ENCODE measurements at places on chromosomes 12 and 14.

DNA sequence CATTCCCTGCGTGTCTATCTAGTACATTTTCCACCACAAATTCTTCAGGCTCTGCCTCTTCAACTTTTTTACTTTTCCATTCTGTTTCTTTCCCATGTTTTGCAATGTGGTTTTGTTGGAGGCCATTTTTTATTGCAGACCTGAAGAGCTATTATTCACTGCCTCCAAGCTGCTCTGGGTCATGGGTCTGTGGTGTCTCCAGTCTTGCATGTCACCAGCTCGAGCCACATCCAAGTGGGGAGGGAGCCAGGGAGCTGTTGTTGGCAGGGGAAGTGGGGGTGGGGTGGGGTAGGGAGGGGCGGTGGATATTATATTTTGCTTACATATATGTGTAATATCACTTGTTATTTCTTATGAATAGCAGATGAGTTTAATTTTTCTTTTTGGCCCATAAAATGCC lies 69.1 kb downstream of the VEZT start:
- DNase-seq, result no peak

DNA sequence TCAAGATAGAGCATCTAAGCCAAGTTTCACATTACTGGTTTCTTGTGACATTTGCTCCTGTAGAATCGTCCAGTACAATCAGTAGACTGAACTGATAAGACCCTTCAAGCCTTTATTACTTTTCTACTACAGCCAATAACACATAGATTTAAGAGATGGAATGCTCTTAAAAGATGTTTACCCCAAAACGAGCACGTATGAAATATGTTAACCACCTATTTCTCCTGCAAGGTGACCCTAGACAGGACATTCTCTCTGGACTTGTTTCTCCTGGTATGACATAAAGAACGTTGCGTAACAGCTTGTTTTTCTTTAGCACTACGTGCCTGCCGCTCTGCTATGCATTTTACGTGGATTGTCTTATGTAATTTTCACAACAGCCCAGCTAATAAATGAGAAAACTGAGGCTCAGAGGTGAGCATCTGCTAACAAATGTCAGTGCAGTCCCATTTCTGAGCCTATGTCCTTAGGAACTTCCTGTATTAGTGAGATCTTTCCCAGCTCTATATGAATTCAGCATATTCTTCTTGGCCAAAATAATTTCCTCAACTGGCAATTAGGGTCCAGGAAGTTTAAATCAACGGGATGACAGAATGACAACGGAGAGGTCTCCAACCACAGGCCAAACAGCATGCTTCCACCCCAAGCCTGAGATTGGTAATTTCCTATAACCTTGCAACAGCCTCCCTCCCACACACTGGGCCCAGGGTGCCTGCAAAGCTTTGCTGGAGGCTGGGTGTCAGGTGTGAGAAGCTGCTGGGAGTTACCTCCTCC lies 3.7 kb downstream of the NFKBIA start:
- DNase-seq, result no peak

DNA sequence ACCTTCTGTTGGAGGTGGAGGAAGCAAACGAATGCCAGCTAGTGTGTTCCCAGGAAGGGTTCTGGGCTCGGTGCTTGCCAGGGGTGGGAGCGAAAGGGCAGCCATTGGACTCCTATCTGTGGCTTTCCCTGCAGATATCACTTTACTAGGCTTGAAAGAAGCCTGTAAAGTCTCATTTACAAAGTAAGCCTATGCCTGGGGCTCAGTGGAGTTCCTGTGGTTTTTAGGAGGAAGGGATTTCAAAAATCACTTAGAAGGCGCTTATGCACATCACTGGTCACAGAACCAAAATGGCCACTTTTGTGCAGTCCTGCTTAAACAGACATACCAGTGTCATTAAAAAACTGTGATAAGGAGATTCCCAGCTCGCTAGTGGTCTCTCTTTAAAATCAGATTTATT lies 22.7 kb downstream of the CLMN start:
- DNase-seq, result no peak

DNA sequence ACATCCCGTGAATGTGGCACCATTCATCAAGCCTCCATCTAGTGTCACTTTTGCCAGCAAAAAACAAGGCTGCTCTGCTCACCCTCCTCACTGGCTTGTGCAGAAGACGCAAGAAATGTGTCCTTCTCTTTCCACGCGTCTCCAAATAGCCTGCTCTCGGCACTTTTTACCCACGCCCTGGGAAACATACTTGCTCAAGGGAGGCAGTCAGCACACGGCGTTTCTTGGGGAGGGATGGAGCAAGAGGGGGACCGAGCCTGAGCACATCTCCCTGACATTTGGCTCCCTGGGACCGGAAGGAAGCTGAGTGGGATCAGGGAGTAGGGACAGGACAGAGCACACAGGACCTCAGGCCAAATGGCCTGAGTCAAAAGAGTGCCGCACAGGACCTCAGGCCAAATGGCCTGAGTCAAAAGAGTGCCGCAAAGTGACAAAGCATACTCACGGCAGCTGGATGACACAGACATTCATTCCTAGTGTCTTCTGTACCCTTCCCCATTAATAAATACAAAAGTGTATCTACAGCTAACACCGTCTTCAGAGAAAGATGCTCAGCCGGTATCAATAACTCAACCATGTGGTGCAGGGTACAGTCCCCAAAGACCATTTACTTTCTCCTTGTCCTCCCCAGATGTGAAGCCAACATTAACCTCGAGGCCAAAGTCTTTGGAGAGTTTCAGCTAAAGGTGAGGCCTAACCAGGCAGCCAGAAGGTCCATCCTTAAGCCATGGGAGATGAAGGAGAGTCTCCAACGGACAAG lies 7.1 kb downstream of the BCL11B start:
- no peak for DNase-seq

DNA sequence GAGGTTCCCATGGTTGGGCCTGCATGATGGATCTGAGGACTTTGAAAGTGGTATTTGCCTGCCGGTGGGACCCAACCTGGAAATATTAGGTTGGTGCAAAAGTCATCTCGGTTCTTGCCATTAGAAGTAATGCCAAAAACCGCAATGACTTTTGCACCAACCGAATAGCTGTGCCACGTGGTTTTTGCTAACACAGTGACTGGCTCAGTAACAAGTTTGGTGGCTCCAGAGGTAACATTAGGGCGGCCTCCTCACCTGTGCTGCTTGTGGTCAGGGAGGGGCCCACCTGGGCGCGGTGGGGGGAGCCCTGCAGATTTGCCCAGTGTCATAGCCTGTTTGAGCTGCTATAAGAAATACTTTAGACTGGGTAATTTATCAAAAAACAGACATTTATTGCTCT lies 1.8 kb downstream of the BDKRB2 start:
- no peak for DNase-seq

DNA sequence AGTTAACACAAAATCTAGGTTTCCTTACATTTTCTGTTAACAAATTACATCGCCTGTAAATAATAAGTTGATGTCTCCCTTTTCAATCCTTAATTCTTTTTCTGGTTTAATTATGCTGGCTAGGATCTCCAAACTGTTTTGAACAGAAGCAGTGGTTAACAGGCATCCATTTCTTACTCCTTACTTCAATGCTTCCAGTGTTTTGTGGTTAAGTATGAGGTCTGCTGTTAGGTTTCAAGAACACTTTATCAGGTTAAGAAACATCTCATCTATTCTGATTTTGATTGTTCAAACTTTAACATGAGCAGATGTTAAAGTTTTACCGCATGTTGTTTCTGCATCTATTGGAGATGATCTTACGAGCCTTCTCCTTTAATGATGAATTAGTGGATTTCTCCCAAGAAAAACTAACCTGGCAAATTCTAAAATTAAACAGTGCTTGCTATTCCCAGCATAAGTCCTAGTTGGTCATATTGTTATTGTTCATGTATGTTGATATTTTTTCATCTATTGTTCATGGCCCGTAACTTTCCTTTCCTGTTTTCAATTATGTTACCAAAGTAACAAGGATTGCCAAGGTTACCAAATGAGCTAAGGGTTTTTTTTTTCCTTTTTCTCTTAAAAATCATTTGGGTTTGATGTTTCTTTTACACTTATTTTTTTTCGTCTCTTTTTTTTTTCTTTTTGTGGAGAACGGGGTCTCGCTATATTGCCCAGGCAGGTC lies 33.4 kb downstream of the POLE start:
- no peak for DNase-seq
